Vein endothelial cell (primary cell): ENCODE measurements at places on chromosomes 4 and X. TPM values are rescaled to one million over a fixed set of nuclear protein-coding genes. Genes with fewer than 3 reads are reported as not detected.

The PHOX2B gene
- total RNA-seq, result not detected in 2 replicates

The DCAF8L2 gene
- total RNA-seq, result 0.10 and 0.33 TPM in 2 replicates

The LNX1 gene
- total RNA-seq, result 0.65 and 0.76 TPM in 2 replicates

The PRR32 gene
- not detected in 2 replicates for total RNA-seq

The CDKL2 gene
- total RNA-seq, result 0.29 and 0.65 TPM in 2 replicates
